Mesenteric fat pad (tissue), 1 donor: ENCODE measurements at places on chromosomes 2 and 18.

DNA sequence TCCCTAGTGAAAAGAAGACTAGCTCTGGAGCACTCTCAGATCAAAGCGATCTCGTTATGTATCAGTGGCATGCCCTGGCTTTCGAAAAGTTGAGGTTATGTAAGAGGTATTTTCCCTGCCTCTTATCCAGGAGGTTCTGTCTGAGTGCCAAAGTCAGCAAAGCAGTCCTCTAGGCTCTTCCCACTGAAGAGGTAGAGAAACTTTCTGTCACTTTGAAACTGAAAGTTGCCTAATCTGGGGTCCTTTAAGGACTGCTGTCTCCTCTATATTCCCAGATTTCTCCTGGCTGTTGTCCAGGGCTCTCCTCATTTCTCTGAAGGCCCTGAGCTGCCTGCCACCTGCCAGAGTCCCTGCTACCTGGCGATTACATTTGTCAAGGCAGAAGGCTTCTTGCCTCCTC lies 96.3 kb downstream of the B3GNT2 start:
- DNase-seq: no peak

- no peak for DNase-seq
Measured at GRCh38 chr2:140949932-140950331, 1180.9 kb downstream of the LRP1B start.

DNA sequence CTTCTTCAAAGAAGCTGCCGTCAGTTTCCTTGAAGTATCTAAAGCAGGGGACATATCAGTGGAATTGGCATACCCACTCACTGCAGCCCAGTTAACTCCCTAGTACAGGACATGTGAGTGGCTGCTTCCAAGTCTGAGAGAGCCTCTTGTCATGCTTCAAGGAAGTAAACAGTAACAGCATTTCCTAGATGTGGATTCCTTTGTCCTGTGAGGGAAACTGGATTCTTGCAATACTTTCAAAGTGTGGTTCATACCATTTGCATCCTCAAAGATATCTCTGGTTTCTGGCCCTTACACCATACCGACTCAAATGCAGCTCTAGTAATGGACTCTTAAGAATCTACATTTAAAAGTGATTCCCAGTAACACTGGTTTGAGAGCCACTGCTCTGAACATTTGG lies 87.2 kb downstream of the ESCO1 start:
- no peak for DNase-seq

- DNase-seq: no peak
Measured at GRCh38 chr2:231541645-231542044, 11.4 kb upstream of the NMUR1 start.

- DNase-seq: no peak
Measured at GRCh38 chr2:118791483-118791882, 56.0 kb downstream of the EN1 start.
